ENCODE measurements at places on chromosomes 16 and 17.
A peak's percentile ranks its signal among the peaks of the same experiment; 100 is the strongest.

- DNase-seq, result no peak
Observed at GRCh38 chr16:85079785-85080570, 32.3 kb downstream of the CIBAR2 start.

- no peak for DNase-seq
Observed at GRCh38 chr16:72427051-72427782, 255.3 kb upstream of the PMFBP1 start.

DNA sequence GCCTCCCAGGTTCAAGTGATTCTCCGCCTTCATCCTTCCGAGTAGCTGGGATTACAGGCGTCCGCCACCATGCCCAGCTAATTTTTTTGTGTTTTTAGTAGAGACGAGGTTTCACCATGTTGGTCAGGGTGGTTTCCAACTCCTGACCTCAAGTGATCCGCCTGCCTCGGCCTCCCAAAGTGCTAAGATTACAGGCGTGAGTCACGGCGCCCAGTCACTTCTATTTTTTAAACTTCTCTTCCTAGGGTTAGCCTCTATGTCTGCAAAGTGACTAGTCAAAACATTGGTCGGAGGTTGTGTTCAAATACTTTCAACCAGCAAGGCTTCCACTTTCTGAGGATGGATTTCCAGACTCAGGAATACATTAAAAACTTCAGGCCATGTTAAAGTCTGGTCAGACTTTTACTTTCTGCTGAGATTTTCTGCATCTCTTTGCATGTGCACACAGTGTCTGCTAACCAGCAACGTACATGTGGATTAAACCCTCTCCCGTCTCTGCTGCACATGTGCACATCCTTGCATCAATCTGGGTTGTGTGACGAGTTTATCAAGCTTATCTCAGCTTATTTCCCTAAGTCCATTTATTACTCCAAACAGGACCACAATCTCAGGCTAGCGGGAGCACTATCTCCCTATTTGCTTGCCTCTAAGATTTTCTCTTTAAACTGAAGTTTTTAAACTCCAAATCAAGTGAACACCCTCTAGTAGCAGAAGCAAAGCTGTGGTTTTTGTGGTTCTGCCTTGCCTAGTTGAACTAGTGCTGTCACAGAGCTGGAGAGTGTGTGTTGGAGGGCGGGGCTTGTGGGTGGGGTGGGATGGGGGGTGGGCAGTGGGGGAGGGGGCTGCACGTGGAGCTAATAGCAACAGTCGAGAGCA lies 525.2 kb upstream of the GOT2 start:
- DNase-seq, result no peak

DNA sequence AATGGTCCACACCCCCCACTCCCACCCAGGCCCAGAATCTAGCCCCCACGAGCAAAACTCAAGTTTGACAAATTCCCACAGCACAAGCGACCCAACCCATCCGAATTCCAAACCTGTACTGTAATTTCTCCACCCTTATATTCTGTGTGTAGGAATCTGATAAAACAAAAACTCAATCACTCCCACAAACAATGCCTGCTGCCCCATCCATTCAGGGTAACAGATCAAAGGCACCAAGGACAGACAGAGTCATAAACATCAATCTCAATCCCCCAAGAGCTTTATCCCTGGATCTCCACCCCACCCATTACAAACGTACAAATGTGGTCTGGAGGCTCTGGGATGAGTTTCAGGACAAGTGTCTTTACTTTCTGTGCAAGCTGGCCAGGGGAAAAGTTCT lies 157.8 kb downstream of the AXIN2 start:
- no peak for DNase-seq

DNA sequence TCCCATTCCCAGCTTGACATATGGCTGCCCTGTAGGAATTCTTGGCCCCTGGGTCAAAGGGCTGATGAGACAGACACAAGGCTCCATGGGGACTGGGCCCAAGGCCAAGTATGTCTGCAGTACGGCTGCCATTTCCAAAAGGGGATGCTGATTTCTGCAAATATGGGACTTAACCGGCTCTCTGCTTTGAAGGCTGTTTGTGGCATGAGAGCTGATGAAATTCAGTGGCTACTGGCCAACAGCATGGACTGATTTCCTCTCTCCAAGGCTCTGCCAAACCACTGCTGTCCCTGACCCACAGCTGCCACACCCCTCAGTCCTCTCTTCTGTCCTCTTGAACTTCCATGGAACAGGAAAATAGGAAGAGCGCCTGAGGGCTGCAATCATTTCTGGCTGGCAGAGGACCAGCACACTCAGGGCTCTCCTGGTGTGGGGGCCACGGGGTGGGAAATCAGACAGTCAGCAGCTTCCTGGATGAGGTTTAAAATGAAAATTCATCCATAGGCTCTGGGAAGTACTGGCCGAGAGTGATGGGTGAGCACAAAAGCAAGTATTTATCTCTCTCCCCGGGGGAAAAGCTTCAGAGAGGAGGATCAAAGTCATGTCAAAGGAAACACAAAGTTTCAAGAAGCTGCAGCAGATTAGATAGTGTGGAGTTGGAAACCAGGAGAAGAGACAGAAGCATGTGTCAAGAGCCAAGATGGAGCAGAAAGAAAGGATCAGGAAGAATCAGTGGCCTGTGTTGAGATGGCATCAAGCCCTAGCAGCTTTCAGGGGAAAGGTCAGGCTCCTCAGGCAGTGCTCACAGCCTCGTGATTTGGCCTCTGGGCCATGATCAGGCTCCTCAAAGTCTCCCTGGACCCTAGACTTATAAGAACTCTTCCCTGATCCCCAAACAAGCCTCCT lies 64.1 kb upstream of the SREBF1 start:
- DNase-seq, result no peak

- no peak for DNase-seq
Observed at GRCh38 chr17:67648032-67648905, 69.5 kb upstream of the NOL11 start.

DNA sequence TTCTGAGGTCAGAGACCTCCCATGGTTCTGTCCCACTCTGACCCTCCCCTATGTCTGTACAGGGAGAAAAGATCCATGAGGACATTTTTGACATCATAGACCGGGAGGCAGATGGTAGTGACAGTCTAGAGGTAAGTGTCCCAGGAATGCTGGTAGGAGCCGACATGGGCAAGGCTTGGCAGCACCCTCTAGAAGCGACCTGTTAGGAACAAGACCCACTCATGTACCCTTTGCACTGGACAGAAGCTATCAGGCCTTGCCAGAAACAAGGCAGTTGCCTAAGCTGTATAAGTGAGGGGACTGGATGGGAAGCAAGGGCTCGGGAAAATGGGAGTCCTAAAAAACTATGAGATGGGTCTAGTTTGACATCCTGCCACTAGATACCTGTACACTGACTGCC lies 2.5 kb downstream of the TUBG1 start:
- DNase-seq, result no peak

- DNase-seq, result no peak
Observed at GRCh38 chr16:86511317-86512161, 1.2 kb downstream of the FOXF1 start.

- no peak for DNase-seq
Observed at GRCh38 chr16:18018376-18018775, 318.2 kb downstream of the NPIPA8 start.

- peak; percentile 68 for DNase-seq
Observed at GRCh38 chr16:27405546-27406451, 3.8 kb downstream of the IL21R start.

- no peak for DNase-seq
Observed at GRCh38 chr17:62986549-62986948, 20.5 kb downstream of the TANC2 start.

- DNase-seq, result no peak
Observed at GRCh38 chr17:1002412-1002753, 5.5 kb downstream of the TIMM22 start.

DNA sequence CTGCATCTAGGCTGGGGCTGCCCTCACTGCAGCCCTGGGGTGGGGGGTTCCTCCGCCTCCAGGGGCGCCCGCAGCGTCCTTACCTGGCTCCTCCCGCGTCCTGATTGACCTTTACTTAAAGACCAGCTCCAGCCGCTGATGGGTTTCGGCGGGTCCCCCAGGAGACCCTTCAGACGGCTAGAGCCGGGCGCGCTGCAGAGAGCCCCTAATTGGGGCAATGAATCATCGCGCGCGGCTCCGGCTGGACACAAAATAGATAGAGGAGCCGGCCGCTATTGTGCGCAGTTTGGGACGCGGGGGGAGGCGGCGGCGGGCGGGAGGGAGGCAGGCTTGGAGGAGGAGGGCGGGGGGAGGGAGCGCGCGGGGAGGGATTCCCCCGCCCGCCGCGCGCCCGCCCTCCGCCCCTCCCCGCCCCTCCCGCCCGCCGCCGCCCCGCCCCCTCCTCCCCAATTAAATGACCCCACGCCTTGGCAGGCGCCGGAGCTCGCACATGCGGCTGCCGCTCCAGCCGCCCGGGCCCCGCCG lies 56.5 kb upstream of the CIBAR2 start:
- DNase-seq, result no peak

DNA sequence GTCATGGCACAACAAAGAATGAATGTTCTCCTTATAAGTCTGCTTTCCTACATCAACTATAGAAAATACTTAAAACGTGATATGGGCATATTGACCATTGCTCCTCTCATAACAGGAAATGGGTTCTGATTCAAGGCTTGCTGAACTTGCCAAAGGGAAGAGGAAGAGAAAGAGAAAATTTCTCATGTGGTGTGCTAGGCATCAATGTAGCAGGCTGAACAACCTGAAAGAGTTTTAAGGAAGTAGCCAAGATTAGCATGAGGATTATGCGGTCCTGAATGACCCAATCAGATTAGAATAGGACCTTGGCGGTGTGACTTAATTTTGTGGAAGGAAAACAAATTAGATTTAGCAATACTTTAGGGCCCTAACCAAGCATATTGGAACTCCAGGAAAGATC lies 617.7 kb upstream of the CDH11 start:
- no peak for DNase-seq

DNA sequence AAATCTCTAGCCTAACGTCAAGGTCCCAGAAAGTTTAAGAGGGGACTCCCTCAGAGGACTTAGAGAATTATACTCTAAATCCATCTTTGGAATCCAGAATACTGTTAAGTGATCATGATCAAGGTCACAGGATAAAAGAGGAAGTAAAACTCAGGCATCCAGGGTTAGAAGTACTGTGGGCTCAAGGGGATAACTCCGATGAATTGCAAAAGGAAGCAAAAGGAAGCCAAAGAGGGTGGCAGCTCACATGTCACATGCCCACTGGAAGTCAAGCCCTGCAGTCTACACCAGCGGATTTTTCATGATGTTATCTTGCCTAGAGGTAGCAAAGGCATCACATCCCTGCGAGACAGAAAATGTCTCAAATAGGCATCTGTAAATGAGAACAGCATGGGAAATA lies 3.8 kb downstream of the ZNF821 start:
- no peak for DNase-seq

DNA sequence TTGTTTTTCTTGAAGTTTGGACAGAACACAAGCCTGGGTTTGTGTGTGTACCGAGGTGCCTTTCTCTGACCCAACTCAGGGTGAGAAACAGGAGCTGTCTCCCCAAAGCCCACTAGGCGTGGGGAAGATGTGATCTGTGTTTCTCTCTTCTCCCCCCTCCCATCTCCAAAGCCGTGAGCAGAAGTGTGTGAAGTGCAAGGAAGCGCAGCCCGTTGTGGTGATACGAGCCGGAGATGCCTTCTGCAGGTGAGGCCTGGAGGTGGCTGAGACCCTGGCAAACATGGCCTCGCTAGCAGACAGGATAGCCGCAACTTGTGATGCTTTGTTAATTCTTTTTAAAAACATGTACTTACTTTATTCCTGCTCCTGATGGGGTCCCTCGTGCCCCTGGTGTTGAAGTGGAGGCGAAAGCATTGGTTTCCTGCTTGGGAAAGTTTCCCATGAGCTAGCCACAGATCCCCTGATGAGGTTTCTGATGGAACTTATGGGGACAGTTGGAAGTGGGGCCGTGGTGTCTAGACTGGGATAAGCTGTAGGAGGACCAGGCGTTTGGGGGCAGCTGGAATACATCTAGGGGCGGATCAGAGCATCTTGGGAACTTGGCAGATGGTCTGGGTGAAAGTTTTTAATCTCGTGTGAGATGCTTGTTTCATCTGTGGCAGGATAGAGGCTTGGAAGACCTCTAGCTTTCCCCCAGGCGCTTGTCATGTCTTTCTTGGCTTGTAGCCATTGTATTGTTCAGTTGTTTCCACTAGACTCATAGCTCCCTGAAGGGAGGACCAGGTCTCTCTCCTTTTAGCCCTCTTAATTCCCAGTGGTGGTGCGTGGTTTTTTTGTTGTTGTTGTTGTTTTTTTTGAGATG lies 893 bp downstream of the CTU2 start:
- no peak for DNase-seq

GRCh38 chr16:85491798-85492294 lies 121.3 kb upstream of the GSE1 start:
- DNase-seq, result peak; percentile 8

DNA sequence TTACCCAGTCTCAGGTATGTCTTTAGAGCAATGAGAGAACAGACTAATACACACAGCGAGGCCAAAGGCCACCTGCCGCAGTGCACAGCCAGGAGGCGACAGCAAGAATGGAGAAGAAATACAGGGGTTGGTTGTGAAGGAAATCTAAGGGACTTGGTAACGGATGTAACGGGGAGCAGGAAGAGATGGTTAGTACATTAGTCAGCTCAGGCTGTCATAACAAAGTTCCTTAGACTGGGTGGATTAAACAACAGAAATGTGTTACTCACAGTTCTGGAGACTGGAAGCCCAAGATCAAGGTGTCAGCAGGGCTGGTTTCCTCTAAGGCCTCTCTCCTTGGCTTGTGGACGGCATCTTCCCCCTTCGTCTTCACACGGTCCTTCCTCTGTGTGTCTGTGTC lies 47.1 kb downstream of the TVP23C start:
- no peak for DNase-seq

- DNase-seq, result no peak
Observed at GRCh38 chr16:54697677-54698076, 233.0 kb upstream of the IRX5 start.

- no peak for DNase-seq
Observed at GRCh38 chr17:29357821-29358232, 32.3 kb upstream of the TAOK1 start.

GRCh38 chr17:71521724-71522123 lies 599.1 kb upstream of the SOX9 start:
- DNase-seq, result no peak

DNA sequence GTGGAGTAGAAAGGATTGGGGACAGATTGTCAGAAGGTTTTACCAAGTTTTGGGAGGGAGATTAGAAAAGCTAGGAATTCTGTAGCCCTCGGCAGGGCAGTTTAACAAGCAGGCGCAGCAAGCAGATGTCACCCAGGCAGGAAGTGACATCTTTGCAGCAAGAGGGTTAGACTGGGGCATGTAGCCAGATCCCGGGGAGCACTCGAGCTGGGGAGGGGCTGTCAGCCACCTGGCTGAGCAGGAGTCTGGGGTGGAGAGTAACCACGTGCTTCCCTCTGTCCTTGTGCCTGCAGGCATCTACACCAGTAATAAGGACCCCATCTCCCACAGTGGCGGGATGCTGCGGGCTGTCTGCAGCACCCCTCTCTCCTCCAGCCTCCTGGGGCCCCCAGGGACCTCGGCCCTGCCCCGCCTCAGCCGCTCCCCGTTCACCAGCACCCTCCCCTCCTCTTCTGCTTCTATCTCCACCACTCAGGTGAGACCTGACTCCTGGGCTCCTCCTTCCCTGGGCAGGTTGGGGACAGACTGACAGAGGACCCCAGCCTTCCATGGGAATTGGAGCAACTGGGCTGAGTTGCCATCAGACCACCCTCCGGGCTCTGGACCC lies 12.2 kb downstream of the MLLT6 start:
- no peak for DNase-seq

- DNase-seq, result no peak
Observed at GRCh38 chr16:87970186-87970585, 19.0 kb downstream of the BANP start.

All from stimulated activated CD8-positive, alpha-beta memory T cell treated with anti-CD3 and anti-CD28 coated beads, Interleukin-4, amount 100 ng/mL, for 24 hours (primary cell).